ENCODE measurements at places on chromosomes 4 and X.

DNA sequence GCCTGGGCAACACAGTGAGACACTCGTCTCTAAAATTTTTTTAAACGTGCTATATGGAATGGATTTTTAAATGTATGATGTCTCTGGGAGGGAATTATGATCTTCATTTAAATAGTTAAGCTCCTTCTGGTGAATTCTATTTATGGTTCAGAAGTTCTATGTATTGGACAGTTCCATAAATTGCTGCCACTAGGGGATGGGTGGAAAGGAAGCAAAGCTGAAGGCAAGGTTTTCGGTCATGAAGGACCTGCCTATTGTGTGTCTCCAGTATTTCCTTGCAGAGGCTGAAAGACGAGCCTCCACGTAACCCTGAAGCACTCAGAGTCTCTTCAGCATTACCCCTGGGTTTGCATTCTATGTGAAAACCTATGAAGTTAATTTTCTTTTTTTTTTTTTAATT lies 451.5 kb upstream of the FAT1 start:
- no peak for DNase-seq

- DNase-seq: no peak
Observed at GRCh38 chrX:130719413-130719812, 183.6 kb downstream of the ENOX2 start.

DNA sequence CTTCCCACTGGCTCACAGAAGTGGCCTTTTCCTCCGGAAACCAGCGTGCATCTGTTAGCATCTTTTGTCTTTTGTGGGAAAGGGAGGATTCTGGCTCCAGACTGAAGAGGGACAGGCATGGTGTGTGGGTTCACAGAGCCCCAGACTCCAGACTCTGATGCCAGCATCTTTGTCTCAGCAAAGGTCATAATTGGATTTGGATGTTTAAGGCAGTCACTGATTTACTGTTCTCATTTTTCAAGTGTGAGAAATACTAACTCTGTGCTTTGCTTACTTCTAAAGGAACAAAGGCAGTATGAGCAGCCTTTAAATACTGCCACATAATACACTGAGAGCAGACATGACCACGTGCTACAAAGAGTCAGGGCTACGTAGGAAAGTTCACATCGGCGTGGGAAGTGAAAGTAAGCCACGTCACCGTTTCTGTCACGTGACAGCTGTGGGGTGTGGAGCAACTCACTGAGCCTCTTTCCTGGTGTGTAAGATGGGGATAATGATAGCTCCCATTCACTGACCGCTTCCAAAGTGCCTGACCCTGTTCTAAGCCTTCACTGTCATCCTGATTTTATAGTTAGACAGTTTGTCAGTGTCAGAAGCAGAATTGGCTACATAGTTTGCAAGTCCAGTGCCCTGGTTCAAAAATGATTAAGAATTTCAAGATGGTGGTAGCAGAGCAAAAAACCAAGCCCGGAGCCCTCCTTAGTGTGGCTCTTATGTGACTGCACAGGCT lies 24.8 kb upstream of the TMSB4X start:
- no peak for DNase-seq

- DNase-seq: no peak
Observed at GRCh38 chrX:115449742-115450141, 111.2 kb upstream of the PLS3 start.

GRCh38 chr4:82825425-82825824 lies 26.8 kb upstream of the SCD5 start:
- no peak for DNase-seq

DNA sequence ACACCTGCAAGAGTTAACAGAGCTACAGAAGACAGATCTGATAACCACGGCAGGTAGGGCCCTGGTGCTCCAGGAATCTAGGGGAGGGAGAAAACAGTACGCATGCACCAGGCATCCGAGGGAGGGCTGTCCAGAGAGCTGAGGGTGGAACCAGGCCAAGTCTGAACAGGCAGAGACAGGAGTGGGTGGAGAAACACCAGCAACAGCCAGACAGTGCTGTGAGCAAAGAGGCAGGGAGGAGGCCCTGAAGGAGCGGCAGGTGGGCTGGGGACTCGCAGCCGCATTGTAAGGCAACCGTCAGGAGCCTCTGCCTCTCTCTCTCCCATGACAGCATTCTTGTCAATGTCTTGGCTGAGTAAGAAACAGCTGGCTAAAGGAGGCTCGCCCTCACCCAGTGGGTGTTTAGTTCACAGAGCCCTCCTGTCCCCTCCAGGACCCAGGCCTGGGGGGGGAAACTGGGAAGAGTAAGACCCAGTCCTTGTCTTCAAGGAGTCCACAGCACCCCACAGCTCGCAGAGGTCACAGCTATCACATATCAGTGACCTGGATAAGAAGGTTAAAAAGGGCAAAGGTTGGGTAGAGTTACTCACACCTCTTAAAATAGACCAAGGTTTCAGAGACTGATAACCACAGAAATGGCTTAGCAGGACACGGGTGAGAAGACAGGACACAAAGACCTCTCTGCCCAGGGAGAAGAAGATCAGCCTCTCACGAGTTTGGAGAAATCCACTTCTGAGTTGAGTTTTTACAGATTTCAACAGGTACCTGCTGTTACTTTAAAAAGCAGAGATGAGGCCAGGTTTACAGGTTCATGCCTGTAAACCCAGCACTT lies 10.5 kb downstream of the ACSL1 start:
- peak; percentile 73 for DNase-seq

GRCh38 chrX:155774387-155774786 lies 106.8 kb upstream of the VAMP7 start:
- no peak for DNase-seq

DNA sequence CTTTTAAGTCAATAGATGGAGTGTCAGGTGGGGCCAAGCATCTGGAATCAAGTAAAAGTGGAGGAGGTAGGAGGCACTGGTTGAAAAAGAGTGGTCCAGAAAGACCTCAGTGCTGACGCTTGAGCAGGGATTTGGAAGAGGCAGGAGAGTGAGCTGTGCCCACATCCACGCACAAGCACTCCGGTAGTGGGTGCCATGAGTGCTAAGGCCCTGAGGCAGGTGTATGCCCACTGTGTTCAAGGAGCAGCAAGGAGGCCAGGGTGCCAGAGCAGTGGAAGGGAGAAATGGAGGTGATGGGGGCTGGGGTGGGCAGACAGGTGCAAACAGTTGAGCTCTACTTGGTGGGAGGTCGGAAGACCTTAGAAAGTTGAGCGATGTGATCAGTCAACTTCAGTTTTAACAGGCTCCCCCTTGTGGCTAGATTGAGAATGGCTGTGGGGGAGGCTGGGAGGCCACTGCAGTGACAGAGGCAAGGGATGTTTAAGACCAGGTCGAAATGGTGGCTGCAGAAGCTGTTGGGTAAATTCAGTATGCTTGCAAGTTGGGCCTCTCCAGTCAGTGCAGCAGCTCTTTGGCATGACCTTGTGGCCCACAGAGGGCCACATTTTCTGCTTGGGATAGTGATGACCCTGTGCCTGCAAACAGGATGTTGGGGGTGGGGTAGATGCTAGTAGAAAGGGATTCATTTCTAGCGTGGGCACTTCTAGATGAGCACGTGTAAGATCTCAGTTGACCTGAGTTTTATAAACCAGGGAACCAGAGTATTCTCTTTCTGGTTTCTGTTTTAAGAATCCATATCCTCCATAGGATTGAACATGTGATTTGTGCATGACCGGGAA lies 12.7 kb downstream of the TKTL1 start:
- no peak for DNase-seq

DNA sequence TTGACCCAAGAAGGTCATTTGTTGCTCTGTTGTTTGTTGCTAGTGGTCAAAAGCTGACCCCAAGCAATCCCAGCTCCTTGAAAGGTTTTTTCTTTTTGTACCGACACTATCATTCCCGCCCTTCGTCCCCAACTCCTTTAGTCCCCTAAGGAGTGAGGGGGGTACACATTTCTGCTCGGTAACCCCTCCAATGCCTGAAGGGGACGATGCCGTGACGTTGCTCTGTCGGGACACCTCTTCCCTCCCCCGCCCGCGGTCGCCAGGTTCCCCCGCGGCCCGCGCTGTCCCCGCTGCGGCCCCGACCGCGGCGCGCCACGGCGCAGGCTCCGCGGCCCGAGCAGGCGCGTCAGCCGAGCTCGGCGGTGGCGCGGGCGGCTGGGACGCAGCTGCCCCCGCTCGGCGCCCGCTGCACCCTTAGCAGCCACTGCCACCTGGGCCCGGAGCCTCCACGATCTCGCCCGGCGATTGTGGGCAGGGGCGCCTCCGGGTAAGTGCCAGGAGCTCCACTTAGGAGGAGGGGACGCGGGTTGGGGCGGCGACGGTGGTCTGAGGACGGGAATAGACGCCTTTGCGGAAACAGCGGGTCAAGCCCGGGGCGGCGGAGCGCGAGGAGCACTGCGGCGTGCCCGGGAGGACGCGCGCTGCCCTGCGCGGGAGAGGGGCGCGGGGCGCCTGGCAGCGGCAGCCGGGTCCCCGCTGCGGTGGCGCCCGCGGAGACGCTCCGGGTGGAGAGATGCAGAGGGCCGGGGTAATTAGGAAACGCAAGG lies at the start of gene GLRB:
TSS of gene GLRB (plus strand) at position 340 of the 767 bp plus-strand sequence. CDS start 1,875 bp downstream, outside the sequence.
- no peak for DNase-seq

DNA sequence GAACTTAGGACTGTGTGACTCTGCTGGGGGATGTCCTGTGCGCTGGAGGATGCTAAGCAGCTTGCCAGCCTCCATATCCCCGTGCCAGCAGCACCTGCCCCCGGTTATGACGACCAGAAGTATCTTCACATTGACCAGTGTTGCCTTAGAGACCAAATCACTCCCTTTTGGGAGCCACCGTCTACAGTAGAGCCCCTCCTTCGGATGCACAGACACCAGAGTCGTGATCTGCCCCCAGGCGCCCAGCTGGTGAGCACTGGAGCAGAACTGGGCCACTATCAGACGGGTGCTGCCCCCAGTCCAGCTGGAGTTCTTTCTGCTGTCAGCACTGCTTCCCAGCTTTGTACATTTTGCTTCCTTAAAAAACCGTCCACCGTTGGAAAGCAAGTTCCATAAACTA lies 30.0 kb upstream of the TADA2B start:
- DNase-seq: no peak

GRCh38 chr4:128810331-128810870 lies 901 bp downstream of the JADE1 start:
- DNase-seq: no peak

DNA sequence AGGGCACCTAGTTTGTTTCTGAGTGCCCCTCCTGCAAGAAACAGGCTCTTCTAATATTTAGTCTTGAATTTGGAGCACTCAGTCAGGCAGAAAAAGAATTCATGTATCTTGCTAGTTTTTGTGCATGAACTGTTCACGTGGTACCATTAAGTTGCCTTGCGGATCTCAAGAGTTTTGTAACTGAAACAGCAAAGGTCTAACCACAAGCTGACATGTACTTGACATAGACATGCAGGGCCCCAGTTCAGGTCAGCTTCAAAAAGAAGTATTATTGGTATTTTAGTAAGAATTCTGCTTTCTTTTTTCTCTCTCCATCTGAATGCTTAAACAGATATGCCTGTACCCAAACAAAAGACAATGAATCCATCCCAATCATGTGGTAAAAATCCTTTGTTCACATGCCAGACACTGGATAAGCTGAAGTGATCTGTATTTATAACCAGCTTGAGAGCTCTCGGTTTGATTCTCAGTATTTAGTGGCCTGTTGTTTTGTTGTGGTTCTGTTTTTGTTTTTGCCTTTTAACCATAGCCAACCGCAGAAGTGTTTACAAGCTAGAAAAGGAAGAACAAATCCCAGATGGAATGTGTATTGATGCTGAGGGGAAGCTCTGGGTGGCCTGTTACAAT lies 13.0 kb downstream of the RGN start:
- DNase-seq: peak; percentile 25

DNA sequence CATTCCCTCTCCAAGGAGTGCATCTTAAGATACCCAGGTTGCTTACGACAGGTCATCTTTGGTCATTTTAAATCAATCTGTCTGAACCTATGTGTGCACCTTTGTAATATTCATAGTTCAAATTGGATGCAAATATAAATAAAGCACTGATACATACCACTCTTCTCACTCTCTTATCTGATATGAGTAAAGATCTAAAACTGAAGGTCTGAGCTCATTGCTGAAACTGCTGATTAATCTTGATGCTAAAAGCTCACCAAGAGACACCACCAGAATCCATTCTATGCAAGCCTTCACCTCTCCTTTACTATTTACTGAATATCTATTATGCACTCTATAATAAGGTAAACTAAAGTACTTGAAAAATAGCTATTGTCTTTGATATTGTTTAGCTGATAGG lies 16.6 kb downstream of the HSD17B13 start:
- no peak for DNase-seq

DNA sequence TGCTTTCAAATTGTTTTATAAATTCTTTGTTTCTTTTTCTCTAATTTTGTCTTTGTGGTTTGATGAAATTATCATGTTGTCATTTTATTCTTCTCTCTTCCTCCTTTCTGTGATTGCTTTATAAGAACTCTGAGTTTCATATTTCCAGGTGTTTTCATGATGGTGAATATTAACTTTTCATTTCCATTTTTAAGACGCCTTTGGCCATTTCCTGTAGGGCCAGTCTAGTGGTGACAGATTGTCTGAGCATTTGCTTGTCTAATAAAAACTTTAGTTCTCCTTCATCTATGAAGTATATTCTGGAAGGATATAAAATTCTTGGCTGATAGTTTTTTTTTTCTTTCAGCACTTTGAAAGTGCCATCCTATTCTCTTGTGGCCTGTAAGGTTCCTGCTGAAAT lies 128.1 kb downstream of the FAM13A start:
- no peak for DNase-seq

Measured in DMS79 (cell line).